Progenitor cell of endocrine pancreas (in vitro differentiated cells): ENCODE measurements at places on chromosomes 12 and 14. TPM values are rescaled to one million over a fixed set of nuclear protein-coding genes. Genes with fewer than 3 reads are reported as not detected.

DNA sequence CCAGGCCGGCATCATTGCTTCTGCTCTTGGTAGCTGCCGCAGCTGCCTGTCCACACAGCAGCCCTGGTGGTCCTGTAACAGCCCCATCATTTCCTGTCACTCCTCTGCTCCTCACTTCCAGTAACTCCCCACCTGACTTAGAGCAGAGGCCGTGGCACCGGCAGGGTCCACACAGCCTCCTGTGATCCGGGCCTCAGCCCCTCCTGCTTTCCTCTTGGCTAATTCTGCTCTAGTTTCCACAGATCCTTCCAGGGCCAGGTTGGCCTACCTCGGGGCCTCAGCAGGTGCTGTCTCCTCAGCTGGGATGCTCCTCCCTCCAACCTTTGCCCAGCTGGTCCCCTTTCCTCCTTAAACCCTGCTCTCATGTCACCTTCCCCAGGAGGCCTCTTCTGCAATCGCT is 80.2 kb downstream of the FZD10 start:
- no peak for DNase-seq

DNA sequence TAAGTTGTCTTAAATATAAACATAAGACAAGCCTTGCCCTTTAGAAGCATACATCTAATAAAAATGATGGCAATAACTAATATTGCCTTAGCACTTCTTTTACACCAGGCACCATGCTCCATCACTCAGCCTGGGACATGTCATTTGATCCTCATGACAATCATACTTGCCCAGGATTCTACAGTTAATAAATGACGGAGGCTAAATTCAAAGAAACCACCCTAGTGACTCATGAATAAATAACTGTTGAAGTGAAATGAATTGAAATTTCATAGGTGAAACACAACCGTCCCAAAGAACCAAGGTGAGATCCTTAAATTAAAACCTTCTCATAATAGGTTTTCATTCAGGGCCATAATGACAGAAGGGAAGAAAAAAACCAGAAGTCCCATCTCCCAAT is 89.5 kb downstream of the GRIN2B start:
- no peak for DNase-seq

GRCh38 chr14:53034688-53035230 is 83.9 kb upstream of the FERMT2 start:
- DNase-seq, result no peak

- DNase-seq, result no peak
Observed at GRCh38 chr14:97688631-97689336, 891.6 kb downstream of the VRK1 start.

DNA sequence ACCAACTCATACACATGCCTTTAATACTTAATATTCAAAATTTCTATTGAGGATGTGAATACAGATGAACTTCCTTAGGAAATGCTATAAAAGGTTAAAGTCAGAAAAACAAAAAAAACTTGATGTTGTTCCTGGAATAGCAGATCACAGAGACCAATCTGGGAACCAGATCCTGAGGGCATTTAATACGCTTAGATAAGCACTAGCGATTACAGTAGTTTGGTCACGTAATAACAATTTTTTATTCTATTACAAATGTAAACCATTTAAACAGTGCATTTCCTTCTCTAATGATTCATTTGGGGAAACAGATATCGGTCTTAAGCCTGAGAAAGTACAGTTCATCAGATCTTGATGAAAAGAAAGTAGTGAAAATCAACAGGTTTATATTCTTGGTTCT is 30.8 kb upstream of the ABCC9 start:
- DNase-seq, result no peak

DNA sequence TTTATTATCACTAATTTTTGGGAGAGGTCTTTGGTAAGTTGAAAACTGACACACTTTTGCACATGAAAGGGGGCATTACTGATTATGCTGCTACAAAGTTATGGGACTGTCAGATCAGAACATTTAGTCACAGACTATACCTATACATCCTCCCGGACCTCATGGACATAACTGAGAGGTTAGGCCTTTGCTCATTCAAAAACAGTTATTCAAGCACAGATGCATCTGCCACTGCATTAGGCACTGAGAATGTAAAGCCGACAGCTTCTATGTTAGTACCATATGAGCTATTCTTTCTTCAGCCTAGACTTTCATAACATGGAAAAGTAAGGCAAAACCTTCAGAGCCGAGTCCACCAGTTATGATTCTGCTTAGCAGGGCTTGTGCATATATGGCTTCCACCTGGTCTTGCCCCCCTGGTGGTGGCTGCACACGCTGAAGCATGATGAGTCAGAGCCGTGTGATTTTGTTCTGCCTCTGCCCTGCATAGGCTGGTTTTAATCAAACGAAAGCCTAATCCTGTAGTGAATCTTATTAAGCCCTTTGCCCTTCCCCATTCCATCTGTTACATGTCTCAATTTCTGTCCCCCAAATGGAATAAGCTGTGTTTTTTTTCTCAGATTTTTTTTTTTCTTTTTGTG is 21.8 kb upstream of the RNU6-8 start:
- no peak for DNase-seq

DNA sequence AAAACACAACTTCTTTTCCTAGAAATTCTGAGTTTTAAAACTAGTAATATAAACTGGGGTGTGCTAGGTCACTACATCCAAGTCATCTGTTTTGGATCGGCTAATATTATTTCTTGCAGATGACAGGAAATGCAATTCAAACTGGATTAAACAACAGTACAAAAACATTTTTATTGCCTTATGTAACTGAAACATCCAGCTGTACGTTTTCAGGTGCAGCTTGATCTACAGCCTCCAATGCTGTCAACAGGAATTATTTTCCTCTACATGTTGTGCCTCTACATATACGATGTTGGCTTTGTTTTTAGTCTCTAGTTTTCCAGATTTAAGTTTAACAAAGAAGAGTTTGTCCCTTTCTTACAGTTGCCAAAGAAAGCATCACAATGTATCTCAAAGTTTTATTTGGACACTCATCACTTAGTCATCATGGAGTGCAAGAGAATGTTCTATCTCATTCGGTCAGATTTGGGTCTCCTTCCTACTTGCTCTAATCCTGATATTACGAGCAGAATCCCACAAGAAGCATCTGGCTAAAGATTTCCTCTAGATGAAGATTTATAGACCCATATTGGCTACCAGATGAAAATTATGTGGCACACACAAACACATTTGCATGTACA is 326.7 kb downstream of the SLC6A15 start:
- DNase-seq, result no peak

DNA sequence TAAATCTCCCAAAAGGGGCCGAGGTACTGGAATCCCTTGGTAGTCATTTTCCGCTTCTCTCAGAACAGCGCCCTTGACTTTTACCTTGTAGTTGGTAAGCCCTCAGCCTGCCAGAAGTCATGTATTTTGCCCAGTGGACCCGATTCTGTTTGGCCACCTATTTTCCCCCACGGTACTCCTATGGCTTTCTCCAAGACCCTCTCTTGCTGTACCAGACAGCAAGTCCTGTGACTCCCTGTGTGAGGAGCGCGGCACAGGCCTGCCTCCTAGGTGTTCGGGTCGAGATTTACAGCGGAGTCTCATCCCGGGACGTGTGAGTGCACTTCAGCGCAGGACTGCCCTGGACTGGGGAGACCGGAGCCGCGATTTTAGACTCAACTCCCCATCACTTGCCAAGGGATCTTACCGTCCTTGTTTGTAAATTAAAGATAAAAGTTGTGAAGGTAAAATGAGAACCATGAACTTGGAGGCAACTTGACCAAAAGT is 1.1 kb upstream of the MBD6 start:
- no peak for DNase-seq

DNA sequence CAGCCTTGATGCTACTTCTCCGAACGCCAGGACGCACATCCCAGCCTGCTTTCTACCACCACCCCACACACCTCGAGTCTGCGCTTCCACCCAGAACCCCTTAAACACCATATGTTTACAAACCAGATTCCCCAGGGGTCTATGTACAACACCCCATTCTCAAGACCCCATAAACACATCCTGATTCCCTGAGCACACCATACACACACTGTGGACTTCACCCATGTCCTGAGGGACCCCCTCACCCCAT is 733 bp downstream of the TTC7B start:
- no peak for DNase-seq

DNA sequence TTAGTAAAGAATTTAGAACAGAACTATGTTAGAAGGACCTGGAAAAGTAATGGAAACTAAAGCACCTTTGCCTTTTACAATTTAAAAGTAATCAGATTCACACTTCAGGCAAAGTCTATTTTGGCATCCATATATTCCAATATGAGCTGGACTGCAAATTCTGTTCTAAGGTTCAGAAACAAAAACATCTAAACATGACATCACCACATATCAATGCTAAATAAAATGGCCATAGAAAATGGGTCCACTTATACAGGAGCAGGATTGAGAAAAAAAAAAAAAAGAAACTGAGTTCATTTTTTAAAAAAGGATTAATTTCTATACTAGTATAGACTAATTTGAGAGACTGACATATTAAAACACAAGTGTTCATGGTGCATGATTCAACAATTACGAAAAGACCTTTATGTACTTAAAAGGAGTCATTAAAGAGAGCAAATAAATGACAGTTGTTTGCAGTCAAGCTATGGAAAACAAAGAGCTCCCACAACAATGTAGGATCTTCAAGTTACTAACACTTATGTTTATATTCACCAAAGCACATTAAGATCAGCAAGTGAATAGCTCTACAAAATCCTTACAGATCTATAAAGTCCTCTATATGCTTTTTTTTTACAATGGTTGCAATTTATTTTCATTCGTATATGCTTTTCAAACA is 45.7 kb downstream of the DICER1 start:
- no peak for DNase-seq

DNA sequence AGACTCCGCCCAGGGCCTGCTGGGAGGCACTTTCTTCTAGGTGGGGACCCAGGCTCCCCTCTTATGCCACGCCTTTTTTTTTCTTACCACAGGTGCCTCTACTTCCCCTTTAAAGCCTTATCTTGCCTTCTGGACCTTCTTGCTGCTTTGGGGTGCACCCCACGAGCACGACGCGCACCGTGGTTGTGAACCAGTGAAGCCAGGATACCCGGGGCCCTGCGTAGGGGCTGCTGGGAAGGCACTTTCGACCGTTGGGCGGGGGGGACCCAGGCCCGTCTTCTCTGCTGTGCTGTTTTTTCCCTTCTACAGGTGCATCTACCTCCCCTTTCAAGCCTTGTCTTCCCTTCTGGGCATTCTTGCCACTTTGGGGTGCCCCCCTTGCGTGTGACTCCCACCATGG is 305.4 kb downstream of the ALG10 start:
- no peak for DNase-seq

- peak; percentile 90 for DNase-seq
Observed at GRCh38 chr14:31456841-31457664, at the start of gene DTD2. TSS of gene DTD2 (minus strand) at chr14:31457506. CDS start at chr14:31457393, 113 bp downstream.

Gene ANO6
- 39.2 and 43.1 TPM in 2 replicates for total RNA-seq

Gene IQSEC3
- 1.4 and 2.5 TPM in 2 replicates for total RNA-seq

Gene NFATC4
- 56.6 and 57.6 TPM in 2 replicates for total RNA-seq

Gene IRF9
- 57.4 and 62.4 TPM in 2 replicates for total RNA-seq

Gene SMIM41
- total RNA-seq, result not detected in 2 replicates

Gene FAM181A
- total RNA-seq, result not detected in 2 replicates

Gene ACOT6
- total RNA-seq, result not detected in 2 replicates

Gene PRIM1
- total RNA-seq, result 21.2 and 26.6 TPM in 2 replicates

Gene COPZ1
- total RNA-seq, result 165 and 173 TPM in 2 replicates
